ENCODE measurements at places on chromosomes 4 and X. TPM values are rescaled to one million over a fixed set of nuclear protein-coding genes. Genes with fewer than 3 reads are reported as not detected.

DNA sequence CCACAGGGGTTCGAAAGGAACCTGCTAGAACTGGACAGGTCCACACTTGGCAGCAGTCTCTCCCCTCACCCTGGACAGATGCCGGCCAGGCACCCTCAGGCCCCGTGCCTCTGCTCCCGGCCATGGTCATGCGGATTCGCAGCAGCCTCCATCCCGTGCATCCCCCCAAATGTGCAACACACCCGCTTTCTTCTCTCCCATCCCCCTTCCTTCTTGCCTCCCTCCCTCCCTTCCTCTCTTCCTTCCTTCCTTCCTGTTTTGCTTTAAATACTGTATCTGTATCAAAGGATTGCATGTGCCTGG, 35.0 kb upstream of the HMX1 start:
- H3K4me3 ChIP-seq = no peak overlapping the region
- no peak overlapping the region for H3K27ac ChIP-seq
- no peaks in the 10 kb centered on the region for H3K4me1 ChIP-seq
- H3K27me3 ChIP-seq = no peaks in the 10 kb centered on the region
- no peak for DNase-seq
- no peaks in the 10 kb centered on the region for H3K36me3 ChIP-seq

DNA sequence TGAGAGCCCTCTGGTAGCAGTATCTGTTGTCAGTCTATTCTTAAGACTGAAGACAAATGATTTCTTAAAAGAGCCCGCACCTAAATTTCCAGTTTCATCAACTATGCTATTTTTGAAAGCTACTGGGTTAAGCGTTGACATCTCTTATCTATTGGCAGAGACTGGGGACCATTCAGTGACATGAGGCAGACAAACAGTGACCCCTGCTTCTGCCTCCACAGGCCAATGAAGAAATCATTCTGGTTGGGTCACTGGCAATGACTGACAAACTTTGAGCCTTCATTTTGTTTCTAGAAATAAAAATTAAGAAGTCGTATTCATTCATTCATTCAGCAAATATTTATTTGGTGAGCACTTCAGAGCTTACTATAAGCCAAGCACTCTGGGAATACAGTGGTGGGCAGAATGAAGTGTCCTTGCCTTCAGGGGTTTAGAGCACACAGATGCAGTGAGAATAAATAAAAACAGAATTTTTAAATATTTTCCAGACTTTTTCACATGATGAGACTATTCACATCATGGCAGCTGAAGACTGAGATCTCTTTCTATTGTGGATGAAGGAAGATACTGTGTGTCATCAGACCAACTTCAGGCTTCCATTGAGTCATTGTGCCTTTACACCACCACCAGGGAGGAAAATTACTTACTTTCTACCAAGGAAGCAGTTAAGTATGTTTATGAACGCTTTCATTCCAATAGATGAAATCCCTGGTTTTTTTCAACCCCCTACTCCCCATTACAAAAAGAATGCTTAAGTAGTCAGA, 36.0 kb downstream of the SORBS2 start:
- peaks cover 26% of the 10 kb centered on the region for H3K4me1 ChIP-seq
- H3K36me3 ChIP-seq = no peaks in the 10 kb centered on the region
- H3K27me3 ChIP-seq = no peaks in the 10 kb centered on the region
- no peak for DNase-seq
- H3K4me3 ChIP-seq = peak overlapping the region; percentile 65

- no peak overlapping the region for H3K27ac ChIP-seq
- no peak overlapping the region for H3K4me3 ChIP-seq
- no peaks in the 10 kb centered on the region for H3K4me1 ChIP-seq
- H3K36me3 ChIP-seq = peaks cover 3% of the 10 kb centered on the region
- no peak for DNase-seq
Observed at GRCh38 chr4:139700568-139700967, 34.9 kb downstream of the MGST2 start.

- H3K4me1 ChIP-seq = peaks cover 30% of the 10 kb centered on the region
- no peaks in the 10 kb centered on the region for H3K27me3 ChIP-seq
- H3K4me3 ChIP-seq = no peak overlapping the region
- peak overlapping the region; percentile 26 for H3K27ac ChIP-seq
Observed at GRCh38 chrX:130119312-130119898, 9.1 kb upstream of the ELF4 start.

- H3K36me3 ChIP-seq = no peaks in the 10 kb centered on the region
- H3K27me3 ChIP-seq = no peaks in the 10 kb centered on the region
- H3K4me3 ChIP-seq = no peak overlapping the region
- no peak overlapping the region for H3K27ac ChIP-seq
- H3K4me1 ChIP-seq = peaks cover 5% of the 10 kb centered on the region
Observed at GRCh38 chrX:106730401-106730800, 3.9 kb downstream of the RNF128 start.

DNA sequence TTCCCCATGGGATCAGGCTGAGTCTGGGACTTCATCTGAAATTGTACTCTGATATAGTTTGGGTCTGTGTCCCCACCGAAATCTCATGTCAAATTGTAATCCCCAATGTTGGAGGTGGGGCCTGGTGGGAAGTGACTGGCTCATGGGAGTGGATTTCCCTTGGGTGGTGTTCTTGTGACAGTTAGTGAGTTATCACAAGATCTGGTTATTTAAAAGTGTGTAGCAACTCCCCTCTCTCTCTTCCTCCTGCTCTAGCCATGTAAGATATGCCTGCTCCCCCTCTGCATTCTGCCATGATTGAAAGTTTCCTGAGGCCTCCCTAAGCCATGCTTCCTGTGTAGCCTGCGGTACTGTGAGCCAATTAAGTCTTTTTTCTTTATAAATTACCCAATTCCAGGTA, 61.0 kb downstream of the RASGEF1B start:
- no peaks in the 10 kb centered on the region for H3K36me3 ChIP-seq
- no peak for DNase-seq
- H3K27me3 ChIP-seq = no peaks in the 10 kb centered on the region
- H3K4me3 ChIP-seq = no peak overlapping the region

DNA sequence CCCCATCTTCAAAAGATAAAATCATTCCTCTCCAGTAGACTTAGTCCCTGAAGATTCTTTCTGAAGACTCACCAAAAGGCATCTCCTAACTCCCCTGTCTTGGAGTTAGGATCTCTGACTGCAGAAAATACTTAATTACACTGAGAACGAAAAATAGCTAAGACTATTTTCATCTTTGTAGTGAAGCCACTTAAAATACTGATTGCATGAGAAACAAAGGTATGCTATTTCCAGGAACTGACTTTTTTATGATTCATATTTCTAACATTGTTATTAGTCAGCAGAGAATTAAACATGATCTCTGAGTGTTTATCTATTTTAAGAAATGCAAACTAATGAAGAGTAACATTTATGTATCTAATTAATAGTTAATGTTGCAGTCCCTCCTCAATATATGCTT, 71.8 kb upstream of the NR3C2 start:
- H3K27me3 ChIP-seq = no peaks in the 10 kb centered on the region
- H3K36me3 ChIP-seq = no peaks in the 10 kb centered on the region

SPACA5 gene
- total RNA-seq = not detected

All from astrocyte (in vitro differentiated cells and primary cell).